Stimulated activated naive CD4-positive, alpha-beta T cell (primary cell): ENCODE measurements at places on chromosomes 1 and 21.

DNA sequence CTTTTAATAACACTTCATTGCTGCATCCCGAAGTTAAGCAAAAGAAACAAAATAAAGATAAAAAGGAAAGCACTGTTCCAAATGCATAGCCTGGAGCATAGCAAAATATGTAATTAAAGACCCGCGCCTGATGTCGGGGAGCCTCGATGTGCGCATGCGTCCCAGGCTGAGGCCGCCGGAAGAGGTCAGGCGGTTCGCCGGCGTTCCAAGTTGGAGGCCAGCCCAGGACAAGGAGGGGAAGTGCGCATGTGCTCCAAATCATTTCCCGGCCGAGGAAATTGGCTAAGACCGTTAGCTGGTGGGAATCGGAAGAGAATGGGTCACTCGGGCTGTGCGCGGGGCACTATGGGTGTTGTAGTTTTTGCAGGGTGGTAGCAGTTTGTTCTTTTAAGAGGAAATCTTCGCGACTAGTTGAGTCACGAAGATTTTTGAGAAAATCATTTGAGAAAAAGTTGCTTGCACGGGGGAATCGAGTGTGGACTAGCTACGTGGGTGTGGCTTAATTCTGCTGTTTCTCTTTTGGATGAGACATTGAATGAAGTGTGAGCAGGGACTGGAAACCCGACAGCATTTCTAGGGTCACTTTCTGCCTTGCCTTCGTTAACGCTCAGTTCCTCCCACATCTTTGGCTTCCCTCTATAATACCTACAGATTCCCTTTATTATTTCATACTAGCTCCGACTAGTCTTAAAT is 31.0 kb upstream of the CD1D start:
- DNase-seq: peak; percentile 38

DNA sequence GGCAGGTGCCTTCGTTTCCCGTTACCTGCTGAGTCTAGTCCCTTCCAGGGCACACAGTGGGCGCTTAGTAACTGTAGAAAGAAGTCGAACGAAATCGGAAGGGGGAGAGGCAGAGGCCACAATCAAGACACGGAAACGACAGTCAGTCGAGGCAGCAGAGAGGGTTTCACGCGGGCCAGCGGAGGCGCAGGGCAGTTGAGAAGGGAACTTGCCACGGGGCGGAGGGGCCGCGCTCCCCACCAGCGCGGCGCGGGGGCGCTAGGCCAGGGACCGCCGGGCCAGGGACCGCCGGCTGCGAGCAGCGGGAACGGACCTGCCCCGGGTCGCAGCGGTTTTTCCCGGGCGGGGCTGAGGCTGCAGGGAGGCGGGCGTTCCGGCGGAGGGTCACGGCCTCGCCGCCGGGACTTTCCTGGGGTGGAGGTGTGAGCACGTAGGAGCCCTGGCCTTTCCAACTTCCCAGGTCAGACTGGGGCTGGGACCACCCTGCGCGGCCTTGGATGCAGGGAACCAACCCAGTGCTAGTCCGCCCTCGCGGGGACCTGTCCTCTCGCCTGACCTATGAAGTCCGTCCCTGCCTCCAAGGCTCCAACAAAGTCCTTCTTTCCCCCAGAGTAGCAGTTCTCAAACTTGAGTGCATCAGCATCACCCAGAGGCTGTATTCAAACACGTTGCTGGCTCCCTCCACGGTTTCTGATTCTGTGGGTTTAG is 150.1 kb upstream of the FGGY start:
- peak; percentile 35 for DNase-seq

DNA sequence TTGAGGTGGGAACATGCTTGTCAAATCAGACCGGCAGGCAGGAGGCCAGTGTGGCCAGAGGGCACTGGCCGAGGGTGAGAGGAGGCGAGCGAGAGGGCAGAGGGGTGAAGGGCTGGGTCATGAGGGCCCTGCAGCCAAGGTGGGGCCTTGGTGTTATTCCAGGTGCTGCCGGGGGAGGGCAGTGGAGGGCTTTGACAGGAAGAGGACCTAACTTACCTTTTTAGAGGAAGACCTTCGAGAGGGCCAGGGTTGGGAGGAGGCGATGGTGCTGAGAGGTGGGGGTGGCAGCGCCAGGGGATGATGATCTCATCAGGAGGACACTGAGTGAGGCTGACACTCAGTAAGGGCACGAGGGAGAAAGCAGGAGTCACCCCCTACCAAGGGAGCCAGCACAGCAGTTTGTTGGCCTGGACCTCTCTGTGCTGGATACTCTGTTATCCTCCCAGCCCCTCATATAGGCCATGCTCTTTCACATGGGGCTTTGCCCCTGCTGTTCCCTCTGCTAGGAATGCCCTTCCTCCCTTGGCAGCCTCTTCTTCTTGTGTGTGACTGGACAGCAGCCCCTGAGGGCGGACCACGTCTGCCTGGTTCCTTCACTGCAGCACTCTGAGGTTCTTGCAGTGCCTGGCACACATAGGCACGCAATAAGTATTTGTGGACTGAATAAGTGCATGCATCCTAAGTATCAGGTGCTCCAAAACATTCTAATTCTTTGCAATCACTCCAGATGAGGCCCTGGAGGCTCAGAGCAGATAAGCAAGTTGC is 7.5 kb upstream of the TTC22 start:
- no peak for DNase-seq

- DNase-seq: no peak
Measured at GRCh38 chr1:77413541-77414335, 131.9 kb downstream of the AK5 start.

GRCh38 chr1:227285745-227286144 is 32.5 kb downstream of the CDC42BPA start:
- DNase-seq: no peak

- no peak for DNase-seq
Measured at GRCh38 chr1:216071262-216071661, 352.0 kb downstream of the USH2A start.

DNA sequence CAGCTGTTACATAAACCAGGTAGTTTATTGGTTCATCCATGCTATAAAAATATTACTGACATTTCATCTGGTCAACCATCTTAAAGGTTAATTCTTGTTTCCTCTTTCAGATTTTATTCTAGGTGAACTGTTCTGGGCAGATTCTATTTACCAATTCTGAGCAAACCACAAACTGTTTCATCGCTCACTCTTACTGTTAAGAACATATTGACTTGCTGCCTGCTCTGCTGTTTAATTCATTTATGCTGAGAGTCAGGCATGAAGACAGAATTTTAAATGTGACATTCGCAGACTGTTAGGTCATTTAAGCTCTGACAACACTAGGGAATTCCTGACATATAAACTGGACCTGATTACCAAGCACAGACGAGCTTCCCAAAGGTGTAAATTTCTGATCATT is 98.3 kb downstream of the PIGK start:
- DNase-seq: no peak

- no peak for DNase-seq
Measured at GRCh38 chr1:11443961-11444658, 34.8 kb upstream of the DISP3 start.

DNA sequence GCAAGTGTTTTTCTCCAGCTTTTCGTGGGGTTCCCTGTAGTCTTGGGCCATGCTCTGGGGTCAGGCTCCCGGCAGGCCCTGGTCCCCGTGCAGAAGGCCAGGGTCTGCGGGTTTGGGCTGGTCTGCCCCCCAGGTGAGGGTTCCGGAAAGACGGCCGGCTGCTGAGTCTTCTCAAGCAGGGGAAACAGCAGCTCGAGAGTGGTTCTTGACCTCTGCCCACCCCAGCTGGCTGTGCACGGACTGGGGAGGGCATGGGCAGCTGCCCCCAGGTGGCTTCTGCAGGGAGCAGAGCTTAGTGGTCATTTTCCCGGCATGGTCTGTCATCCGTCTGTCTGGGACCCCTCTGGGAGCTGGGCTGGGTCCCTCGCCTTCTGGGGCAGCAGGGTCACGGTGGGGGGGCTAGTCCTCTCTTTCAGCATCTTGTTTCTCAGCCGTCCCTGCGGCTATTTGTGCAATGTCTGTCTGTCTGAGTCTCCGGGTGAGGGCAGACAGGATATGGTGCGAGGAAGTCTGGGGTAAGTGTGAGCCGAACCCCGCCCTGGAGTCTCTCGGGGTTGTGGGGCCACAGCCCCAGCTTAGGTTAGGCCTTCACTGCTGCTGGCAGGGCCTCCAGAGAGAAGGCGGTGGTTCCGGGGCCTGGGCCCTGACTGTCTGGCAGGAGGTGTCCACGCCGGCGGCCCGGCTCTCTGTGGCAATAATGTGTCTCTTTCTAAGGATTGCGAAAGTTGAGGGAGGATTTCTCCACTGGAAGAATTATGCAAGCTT is 6.1 kb downstream of the SKI start:
- peak; percentile 50 for DNase-seq

- DNase-seq: no peak
Measured at GRCh38 chr1:65042467-65042866, 76.1 kb upstream of the JAK1 start.

DNA sequence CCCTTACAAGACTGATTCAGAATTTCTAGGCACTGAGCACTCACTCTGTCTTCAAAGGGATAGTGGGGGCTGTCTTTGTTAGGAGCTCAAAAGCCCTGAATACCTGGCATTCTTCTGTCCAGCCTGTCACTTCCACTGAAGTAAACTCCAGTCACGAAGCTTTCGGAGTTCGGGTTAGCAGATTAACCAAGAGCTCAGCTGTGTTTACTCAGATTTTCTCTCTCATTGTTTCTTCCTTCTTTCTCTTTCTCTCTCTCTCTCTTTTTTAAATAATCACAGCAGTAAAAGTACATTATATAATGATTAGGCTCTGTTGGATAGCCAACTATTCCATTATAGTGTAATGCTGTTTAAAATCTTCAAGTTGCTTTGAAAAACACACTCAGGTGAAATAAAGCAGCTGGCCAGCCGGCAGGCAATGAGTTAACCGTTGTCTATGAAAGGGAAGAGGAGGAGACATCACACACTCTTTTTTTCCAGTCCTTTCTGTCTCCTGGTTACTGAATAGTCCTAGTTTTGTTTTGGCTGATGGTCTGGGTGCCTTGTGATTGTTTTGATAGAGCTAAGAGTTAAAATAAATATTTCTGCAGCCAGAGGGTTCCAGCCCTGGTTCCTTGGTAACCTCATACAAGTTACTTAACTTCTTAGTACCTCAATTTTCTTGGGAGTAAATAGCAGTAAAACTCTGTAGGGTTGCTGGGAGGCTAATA is 89.8 kb downstream of the ADSS2 start:
- no peak for DNase-seq

DNA sequence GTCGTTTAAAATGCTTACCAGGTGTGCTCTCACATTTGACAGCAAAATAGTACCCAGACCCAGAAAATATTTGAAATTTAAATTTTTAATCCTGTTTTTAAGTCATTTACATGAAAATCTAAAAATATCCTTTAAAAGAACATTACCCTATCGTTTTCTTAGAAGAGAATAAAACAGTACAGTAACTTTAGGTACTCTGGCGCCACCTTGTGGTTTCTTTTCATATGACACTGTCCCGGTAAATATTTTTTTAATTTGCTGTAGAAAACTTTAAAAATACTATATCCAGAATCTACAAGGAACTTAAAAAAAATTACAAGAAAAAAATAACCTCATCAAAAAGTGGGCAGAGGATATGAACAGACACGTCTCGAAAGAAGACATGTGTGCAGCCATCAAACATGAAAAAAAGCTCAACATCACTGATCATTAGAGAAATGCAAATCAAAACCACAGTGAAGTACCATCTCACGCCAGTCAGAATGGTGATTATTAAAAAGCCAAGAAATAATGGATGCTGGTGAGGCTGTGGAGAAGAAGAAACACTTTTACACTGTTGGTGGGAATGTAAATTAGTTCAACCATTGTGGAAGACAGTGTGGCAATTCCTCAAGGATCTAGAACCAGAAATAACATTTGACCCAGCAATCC is 129.2 kb downstream of the RGS21 start:
- peak; percentile 19 for DNase-seq

GRCh38 chr1:204692325-204692840 is 6.8 kb upstream of the LRRN2 start:
- no peak for DNase-seq

- no peak for DNase-seq
Measured at GRCh38 chr1:167272369-167272957, 51.8 kb downstream of the POU2F1 start.

DNA sequence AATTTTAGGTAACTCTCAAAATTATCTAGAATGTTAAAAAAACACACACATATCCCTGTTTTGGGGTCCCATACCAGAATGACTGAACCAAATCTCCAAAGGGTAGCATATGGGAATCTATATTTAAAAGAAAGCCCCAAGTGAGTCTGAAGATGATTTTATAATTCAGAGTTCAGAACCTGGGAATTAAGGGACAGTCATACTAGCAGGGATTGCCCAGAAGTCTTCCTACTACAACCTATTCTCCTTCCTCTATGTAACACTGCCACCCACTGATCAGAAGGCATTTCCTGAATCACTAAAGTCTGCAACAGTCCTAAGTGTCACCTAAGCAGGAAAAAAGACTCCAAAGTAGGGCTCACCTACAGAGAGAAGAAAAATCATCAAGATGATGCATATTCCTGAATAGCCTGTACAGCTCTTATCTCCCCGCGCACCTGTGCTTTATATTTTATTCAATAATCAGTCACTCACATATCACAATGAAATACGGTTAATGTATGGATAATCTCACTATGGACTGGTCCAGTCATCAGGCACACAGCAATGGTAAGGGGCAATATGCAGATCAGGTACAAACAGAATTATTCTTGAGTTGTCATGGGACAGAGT is 4.9 kb downstream of the RGS1 start:
- DNase-seq: no peak

GRCh38 chr1:170284016-170284415 is 138.3 kb downstream of the NTMT2 start:
- DNase-seq: no peak

GRCh38 chr1:70487910-70488665 is 77.0 kb downstream of the CTH start:
- DNase-seq: no peak

- DNase-seq: no peak
Measured at GRCh38 chr1:88685259-88685620, 1.2 kb downstream of the PKN2 start.

DNA sequence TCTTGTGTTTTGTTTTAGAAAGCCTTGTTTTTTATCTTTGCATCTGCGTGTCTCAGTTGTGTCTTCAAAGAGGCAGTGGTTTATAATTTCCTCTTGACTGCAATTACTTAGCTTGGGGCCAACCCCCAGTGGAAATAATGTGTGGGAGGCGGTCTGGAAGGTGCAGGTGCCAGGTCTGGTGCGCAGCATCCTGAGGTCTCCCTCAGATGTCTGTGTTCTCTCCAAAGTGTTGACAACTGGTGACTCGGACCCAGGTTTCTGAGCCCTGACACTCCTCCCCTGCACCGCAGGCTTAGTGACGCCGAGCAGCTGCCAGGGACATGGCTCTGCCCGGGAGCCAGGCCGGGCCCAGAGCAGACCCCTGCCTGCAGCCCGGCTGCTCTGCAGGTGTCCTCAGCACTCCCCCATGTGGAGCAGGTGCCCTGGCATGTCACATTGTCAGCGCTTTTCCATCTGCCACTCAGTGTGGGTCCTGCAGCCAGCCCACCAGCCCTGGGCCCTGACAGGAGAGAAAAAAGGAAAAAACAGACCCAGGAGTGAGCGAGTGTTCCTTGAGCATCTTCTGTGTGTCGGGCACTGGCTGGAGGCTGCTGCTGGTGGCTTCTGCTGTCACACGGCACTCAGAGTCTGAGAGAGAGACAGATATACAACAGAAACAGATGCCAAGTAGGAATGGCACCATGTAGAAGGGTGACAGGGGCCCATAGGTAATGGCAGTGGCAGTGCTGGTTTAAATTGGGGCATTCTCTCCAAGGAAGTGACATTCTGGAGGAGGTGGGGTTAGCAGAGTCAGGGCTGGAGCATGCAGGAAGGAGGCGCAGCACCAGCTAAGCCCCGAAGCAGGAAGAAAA is 24.8 kb upstream of the SELENON start:
- peak; percentile 84 for DNase-seq

- no peak for DNase-seq
Measured at GRCh38 chr1:156692925-156693847, 12.2 kb downstream of the CRABP2 start.
